ENCODE measurements at places on chromosomes 16 and 17. TPM values are rescaled to one million over a fixed set of nuclear protein-coding genes. Genes with fewer than 3 reads are reported as not detected.

The TBC1D3E gene
- 0.17 TPM for total RNA-seq

- no peaks in the 10 kb centered on the region for H3K36me3 ChIP-seq
- peak overlapping the region; percentile 37 for H3K27ac ChIP-seq
- peaks cover 11% of the 10 kb centered on the region for H3K4me1 ChIP-seq
- peak overlapping the region; percentile 69 for H3K4me3 ChIP-seq
- DNase-seq, result no peak
Measured at GRCh38 chr16:81095653-81095952, 592 bp downstream of the GCSH start.

- H3K4me1 ChIP-seq, result peaks cover 24% of the 10 kb centered on the region
- no peak overlapping the region for H3K27ac ChIP-seq
- no peaks in the 10 kb centered on the region for H3K27me3 ChIP-seq
- no peak for DNase-seq
- H3K4me3 ChIP-seq, result no peak overlapping the region
- peaks cover 23% of the 10 kb centered on the region for H3K36me3 ChIP-seq
Measured at GRCh38 chr17:80995131-80995530, 3.5 kb downstream of the CHMP6 start.

The IKZF3 gene
- total RNA-seq, result 116 TPM

- no peaks in the 10 kb centered on the region for H3K4me1 ChIP-seq
- H3K36me3 ChIP-seq, result no peaks in the 10 kb centered on the region
- no peak for DNase-seq
- H3K4me3 ChIP-seq, result no peak overlapping the region
Measured at GRCh38 chr16:26026709-26027450, 335.1 kb downstream of the HS3ST4 start.

GRCh38 chr17:72092710-72093322 is 28.0 kb upstream of the SOX9 start:
- H3K4me3 ChIP-seq, result no peak overlapping the region
- no peak for DNase-seq
- H3K27me3 ChIP-seq, result no peaks in the 10 kb centered on the region
- no peak overlapping the region for H3K27ac ChIP-seq
- no peaks in the 10 kb centered on the region for H3K4me1 ChIP-seq

- H3K27ac ChIP-seq, result peak overlapping the region; percentile 80
- H3K4me3 ChIP-seq, result peak overlapping the region; percentile 33
- peaks cover 70% of the 10 kb centered on the region for H3K4me1 ChIP-seq
- H3K36me3 ChIP-seq, result no peaks in the 10 kb centered on the region
- H3K27me3 ChIP-seq, result no peaks in the 10 kb centered on the region
- DNase-seq, result peak; percentile 91
Measured at GRCh38 chr17:68182940-68183551, 64.8 kb upstream of the AMZ2 start.

- DNase-seq, result no peak
- H3K27me3 ChIP-seq, result no peaks in the 10 kb centered on the region
- H3K4me1 ChIP-seq, result peaks cover 42% of the 10 kb centered on the region
- no peak overlapping the region for H3K27ac ChIP-seq
- no peak overlapping the region for H3K4me3 ChIP-seq
Measured at GRCh38 chr17:77491921-77492445, 351.2 kb downstream of the SEC14L1 start.

- DNase-seq, result no peak
- no peak overlapping the region for H3K4me3 ChIP-seq
- no peaks in the 10 kb centered on the region for H3K4me1 ChIP-seq
- no peaks in the 10 kb centered on the region for H3K27me3 ChIP-seq
- H3K27ac ChIP-seq, result no peak overlapping the region
Measured at GRCh38 chr16:70704586-70704985, 18.7 kb upstream of the MTSS2 start.

- H3K27ac ChIP-seq, result no peak overlapping the region
- H3K27me3 ChIP-seq, result no peaks in the 10 kb centered on the region
- DNase-seq, result peak; percentile 22
- H3K4me3 ChIP-seq, result no peak overlapping the region
- no peaks in the 10 kb centered on the region for H3K36me3 ChIP-seq
Measured at GRCh38 chr17:79970576-79971068, 65.0 kb downstream of the TBC1D16 start.

The AOC3 gene
- total RNA-seq, result 0.58 TPM

The CLEC3A gene
- not detected for total RNA-seq

DNA sequence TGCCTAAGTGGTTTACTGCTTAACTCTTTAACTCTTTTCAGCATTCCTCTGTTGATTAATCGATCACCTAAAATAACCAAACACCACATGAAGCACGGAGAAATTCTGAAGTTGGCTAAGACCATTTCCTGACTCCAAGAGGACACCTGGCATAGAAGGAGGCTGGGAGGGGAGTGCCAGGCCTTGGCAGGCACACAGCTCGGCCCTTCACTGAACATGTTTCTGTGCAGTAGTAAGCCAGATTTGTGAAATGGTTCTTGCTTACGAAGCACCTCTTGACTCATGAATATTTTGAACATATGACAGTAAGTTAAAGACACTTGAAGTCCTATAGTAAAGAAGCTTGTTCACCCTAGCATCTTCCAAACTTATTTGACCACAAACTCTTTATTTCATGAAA is 82.3 kb downstream of the FOXL1 start:
- peaks cover 5% of the 10 kb centered on the region for H3K4me1 ChIP-seq
- no peaks in the 10 kb centered on the region for H3K27me3 ChIP-seq
- no peak overlapping the region for H3K27ac ChIP-seq
- no peak for DNase-seq
- no peak overlapping the region for H3K4me3 ChIP-seq

DNA sequence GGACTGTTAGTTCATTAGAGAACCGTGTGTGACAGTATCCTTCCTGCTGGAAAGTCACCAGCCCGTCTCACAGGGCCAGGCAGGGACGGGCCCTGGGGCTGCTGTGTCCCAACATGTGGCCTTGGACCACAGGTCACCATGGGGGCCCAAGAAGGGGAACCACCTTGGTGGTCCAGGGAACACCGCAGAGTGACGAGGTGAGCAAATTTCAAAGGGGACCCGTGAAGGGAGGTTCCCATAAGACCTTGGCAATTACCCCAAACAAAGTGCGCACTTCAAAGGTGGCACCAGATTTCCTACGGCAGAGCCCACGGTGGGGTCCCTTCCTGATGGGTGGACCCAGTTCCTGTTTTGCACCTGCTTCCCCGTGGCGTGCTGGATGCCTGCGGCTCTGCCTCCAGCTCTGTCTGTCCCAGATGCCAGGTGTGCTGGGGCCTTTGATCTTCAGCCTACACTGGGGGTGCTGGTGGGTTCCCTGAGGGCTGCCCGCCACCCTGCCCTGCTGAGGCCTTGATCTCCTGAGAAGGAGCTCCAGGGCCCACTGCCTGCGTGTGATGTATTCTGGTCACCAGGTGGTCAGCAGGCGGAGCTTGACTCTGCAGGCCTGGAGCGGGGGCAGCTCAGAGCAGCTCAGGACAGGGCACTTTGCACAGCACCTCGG is 27.0 kb downstream of the SLC7A5 start:
- H3K27me3 ChIP-seq, result no peaks in the 10 kb centered on the region
- no peak for DNase-seq
- peaks cover 23% of the 10 kb centered on the region for H3K36me3 ChIP-seq
- H3K4me3 ChIP-seq, result no peak overlapping the region

DNA sequence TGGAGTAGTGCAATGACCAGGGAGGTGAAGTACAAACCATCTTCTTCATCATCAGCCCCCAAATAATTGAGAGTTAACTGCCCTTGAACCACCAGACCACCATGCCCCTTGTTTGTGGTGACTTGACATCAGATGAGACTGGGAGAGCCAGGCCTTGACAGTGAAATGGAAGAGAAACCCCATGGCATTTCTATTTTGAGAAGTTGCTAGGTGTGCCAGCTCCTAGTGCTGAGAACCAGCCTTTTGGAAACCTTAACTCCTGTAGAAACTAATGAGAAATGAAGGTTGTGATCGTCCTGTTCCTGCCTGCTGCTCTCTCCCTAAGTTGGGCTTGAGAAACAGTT is 2.8 kb downstream of the TMEM94 start:
- no peaks in the 10 kb centered on the region for H3K27me3 ChIP-seq
- H3K4me3 ChIP-seq, result no peak overlapping the region
- no peak overlapping the region for H3K27ac ChIP-seq

Data from CD4-positive, alpha-beta memory T cell (primary cell).